ENCODE measurements at places on chromosomes 11 and 22. TPM values are rescaled to one million over a fixed set of nuclear protein-coding genes. Genes with fewer than 3 reads are reported as not detected.
A peak's percentile ranks its signal among the peaks of the same experiment; 100 is the strongest.

- no peak overlapping the region for H3K4me3 ChIP-seq
- DNase-seq: no peak
- H3K27me3 ChIP-seq: no peaks in the 10 kb centered on the region
- H3K4me1 ChIP-seq: peaks cover 5% of the 10 kb centered on the region
These were observed 157.1 kb upstream of the GRK3 start for GRCh38 chr22:25407226-25407858.

GRCh38 chr11:41989823-41990380 lies 530.5 kb upstream of the LRRC4C start:
- DNase-seq: no peak
- H3K27ac ChIP-seq: no peak overlapping the region
- no peaks in the 10 kb centered on the region for H3K27me3 ChIP-seq
- no peak overlapping the region for H3K4me3 ChIP-seq
- H3K36me3 ChIP-seq: no peaks in the 10 kb centered on the region

The DRD4 gene
- not detected for total RNA-seq

The SLN gene
- total RNA-seq: not detected

DNA sequence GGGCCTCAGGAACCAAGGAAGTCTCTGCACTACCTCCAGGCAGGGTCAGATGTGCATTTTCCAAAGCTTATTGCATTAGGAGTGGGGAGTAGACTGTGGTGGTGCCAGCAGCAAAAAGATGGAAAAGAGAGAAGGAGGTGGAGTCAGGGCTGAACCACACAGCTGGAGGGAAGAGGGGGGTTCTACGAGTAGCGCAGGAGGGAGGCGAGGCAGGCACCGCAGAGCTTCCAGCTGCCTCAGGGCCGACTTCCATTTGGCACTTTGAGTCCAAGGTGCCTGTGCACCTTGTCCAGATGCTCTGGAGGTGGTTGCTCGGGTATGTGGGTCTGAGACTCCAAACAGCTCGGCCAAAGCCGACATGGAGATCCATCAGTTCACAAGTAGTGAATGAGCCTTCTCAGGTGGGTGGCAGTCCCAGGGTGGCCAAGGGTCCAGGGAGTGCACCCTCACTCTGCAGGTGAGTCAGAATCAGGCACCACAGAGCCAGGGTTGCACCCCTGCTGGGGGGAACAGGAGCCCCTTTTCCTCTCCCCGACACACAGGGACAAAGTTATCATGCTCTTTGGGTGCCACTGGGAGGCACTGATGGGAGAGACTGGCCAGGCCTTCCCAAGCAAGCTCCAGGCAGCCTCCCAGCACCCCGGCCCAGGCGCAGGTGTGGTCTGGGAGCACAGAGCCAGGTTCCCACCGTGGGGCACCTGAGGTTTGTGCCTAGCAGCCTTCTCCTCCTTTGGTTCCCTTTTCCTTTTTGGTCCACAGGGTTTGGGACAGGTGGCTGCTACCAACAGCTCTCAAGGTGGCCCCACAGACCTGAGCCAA lies 30.2 kb downstream of the GGT5 start:
- no peak for DNase-seq
- no peak overlapping the region for H3K27ac ChIP-seq
- H3K4me1 ChIP-seq: no peaks in the 10 kb centered on the region
- H3K27me3 ChIP-seq: no peaks in the 10 kb centered on the region

The ABCG4 gene
- total RNA-seq: 0.05 TPM

DNA sequence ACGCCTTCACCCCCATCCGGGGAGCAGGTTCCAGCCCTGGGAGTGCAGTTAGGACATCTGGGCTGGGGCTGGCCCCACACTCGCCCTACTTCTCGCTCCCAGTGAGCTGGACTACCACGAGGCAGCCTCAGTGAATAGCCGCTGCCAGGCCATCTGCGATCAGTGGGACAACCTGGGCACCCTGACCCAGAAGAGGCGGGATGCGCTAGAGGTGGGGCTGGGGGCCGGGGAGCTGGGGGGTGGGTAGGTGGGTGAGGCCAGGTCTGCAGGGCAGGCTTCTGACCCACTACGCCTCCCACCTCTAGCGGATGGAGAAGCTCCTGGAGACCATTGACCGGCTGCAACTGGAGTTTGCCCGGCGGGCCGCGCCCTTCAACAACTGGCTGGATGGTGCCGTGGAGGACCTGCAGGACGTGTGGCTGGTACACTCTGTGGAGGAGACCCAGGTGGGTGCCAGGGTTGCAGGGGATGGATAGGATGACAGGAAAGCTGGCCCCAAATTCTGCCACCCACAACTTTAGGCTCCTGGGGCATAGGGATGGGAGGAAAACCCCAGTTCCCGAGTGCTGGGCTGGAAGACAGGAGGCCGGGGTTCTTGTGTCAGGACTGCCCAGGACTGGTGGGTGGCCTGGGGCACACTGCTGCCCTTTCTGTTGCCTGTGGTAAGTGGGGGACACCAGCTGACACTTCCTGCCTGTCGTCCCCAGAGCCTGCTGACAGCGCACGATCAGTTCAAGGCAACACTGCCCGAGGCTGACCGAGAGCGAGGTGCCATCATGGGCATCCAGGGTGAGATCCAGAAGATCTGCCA lies 8.3 kb downstream of the CTSF start:
- H3K27me3 ChIP-seq: no peaks in the 10 kb centered on the region
- H3K27ac ChIP-seq: no peak overlapping the region
- H3K4me3 ChIP-seq: no peak overlapping the region
- H3K36me3 ChIP-seq: no peaks in the 10 kb centered on the region
- peaks cover 2% of the 10 kb centered on the region for H3K4me1 ChIP-seq

GRCh38 chr11:6350043-6350442 lies 29.7 kb upstream of the CAVIN3 start:
- no peaks in the 10 kb centered on the region for H3K36me3 ChIP-seq
- no peak overlapping the region for H3K27ac ChIP-seq
- peaks cover 16% of the 10 kb centered on the region for H3K4me1 ChIP-seq
- no peaks in the 10 kb centered on the region for H3K27me3 ChIP-seq

DNA sequence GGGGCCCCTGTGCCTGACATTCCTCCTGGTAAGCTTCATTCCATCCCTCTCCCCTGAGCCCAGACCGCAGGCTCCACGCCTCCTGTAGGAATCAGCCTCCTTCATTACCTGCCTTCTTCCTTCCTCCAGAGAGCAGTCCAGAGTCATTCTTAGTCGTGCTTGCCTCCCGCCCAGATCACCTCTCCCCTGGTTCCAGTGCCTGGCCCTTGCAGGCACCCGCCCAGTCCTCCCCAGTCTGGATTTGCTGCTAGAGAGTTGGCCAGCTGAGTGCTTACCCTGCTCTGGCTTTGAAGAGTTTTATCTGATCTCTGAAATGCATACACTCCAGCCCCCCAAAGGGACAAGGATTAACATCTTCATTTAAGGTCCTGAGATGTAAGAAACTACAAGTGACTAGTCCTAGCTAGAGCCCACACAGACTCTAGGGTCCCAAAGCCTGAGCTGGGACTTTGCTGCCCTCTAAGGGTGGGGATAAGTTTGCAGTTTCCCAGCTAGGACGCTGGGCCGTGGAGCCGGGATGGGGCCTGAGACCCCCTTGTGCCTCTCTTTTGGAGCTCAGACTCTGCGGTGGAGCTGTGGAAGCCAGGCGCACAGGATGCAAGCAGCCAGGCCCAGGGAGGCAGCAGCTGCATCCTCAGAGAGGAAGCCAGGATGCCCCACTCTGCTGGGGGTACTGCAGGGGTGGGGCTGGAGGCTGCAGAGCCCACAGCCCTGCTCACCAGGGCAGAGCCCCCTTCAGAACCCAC lies 1.6 kb downstream of the NR1H3 start:
- DNase-seq: no peak
- H3K27ac ChIP-seq: peak overlapping the region; percentile 25
- H3K36me3 ChIP-seq: peaks cover 7% of the 10 kb centered on the region
- H3K27me3 ChIP-seq: no peaks in the 10 kb centered on the region
- H3K4me1 ChIP-seq: peaks cover 14% of the 10 kb centered on the region
